ENCODE measurements at places on chromosomes 12 and 14.

GRCh38 chr12:4796694-4797482, 76.7 kb downstream of the GALNT8 start:
- DNase-seq: no peak

GRCh38 chr12:19440916-19441315, 1.6 kb downstream of the AEBP2 start:
- no peak for DNase-seq

- no peak for DNase-seq
Observed at GRCh38 chr12:93982771-93983315, 165.5 kb upstream of the PLXNC1 start.

DNA sequence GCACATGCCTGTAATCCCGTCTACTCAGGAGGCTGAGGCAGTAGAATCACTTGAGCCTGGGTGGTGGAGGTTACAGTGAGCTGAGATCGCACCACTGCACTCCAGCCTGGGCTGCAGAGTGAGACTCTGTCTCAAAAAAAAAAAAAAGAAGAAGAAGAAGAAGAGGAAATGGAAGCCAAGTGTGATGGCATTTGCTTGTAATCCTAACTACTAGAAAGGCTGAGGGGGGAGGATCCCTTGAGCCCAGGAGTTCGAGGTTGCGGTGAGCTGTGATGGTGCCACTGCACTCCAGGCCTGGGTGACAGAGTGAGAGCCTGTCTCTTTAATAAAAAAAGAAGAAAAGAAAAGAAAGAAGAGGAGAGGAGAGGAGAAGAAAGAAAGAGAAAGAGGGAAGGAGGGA, 52.1 kb downstream of the LGMN start:
- DNase-seq: no peak

GRCh38 chr14:98103705-98104104, 1168.3 kb downstream of the BCL11B start:
- no peak for DNase-seq
